ENCODE measurements at places on chromosomes 3 and 15. TPM values are rescaled to one million over a fixed set of nuclear protein-coding genes. Genes with fewer than 3 reads are reported as not detected.

The PRC1 gene
- polyA plus RNA-seq: 111 TPM

The PRR23A gene
- 2.8 TPM for polyA plus RNA-seq

GRCh38 chr3:108918866-108919265 lies 34.8 kb downstream of the GUCA1C start:
- DNase-seq: no peak

DNA sequence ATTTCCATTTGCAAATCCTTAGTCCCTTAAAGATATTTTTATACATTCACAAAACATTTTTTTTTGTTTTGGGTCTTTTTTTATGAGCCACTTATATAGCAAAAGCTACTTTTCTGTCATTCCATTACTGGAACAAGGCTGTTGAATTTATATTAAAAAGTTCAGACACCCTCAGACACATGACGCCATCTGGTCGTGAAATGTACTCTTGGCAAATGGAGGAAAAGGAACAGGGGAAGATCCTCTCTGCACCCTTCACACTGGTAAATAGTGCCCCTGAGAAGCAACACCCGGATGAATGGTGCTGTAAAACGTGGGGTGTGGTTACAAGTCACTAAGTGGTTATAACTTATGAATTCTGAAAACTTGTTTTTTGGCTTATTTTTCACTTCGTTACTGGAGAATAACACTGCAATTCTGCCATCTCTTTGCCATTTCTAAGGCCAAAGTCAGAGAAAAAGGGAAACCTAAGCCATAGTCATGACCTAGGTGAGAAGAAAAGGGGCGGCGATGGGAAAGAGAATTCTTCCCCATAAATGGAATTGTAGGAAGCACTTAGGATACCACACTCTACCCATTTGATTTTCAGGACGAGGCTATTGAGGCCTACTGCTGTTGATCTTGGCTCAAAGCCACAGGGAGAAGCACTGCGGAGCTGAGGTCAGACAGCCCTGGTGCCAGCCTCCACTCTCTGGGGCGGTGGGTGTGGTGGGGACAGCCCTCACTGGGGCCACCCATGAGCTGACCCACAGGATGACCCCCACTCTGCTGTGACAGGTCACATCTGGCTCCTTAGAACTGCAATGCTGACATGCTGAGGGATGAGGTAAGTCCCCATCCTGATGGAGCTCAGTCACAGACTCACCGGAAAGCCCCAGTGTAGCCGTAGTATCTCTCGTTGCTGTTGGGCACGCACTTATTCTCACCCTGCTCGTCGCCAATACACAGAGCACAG lies 21.9 kb downstream of the LTF start:
- no peak for DNase-seq

Measured in testis (tissue), 5 donors.